T1000 (cell line): ENCODE measurements at places on chromosomes 13 and 19.

GRCh38 chr19:19191768-19192077, 229 bp downstream of the BORCS8 start:
- DNase-seq: no peak

GRCh38 chr13:35874704-35875103, 256.5 kb downstream of the DCLK1 start:
- DNase-seq: no peak

GRCh38 chr19:33496038-33496895, 25.3 kb downstream of the PEPD start:
- no peak for DNase-seq

DNA sequence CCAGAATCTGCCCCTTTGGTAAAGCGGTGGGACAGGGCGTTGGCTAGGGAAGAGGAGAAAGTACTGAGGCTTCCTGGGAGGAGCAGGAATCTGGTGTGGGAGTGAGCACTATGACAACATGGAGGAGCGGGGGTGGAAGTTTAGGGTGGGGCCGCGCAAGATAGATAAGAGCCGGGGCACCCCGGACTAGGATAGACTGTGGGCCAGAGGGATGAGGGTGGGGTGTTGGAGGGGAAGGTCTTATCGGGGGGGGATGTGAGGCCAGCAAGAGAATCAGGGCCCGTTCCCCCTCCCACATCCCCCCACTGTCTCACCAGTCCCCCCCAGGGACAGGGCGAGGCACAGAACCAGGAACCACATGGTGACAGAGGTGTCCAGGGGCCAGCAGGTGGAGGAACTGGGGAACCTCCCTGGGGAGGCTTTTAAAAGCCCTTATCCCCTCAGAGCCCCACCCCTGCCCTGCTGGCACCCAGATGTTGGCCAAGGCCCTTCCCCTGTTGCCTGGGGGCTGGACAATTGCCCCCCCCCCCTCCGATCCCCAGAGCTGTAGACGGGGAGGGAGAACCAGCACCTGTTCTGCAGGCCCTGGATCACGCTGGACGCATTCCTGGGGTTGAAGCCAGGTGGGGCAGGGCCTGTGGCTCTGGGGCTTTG, at the start of gene KLK1:
Gene KLK1 (minus strand): TSS at position 399 of the 654 bp plus-strand sequence. CDS start 39 bp downstream, at position 360.
- DNase-seq: no peak

GRCh38 chr19:43525836-43526771, 897 bp downstream of the ETHE1 start:
- DNase-seq: no peak

GRCh38 chr13:46598140-46598819, 45.3 kb downstream of the LRCH1 start:
- no peak for DNase-seq

GRCh38 chr13:99326012-99326411, 18.8 kb upstream of the GPR183 start:
- DNase-seq: no peak

- DNase-seq: no peak
Measured at GRCh38 chr13:41383386-41383785, 72.3 kb downstream of the NAA16 start.

GRCh38 chr13:99316657-99317256, 9.6 kb upstream of the GPR183 start:
- no peak for DNase-seq

GRCh38 chr19:8240274-8241229, 31.4 kb downstream of the CERS4 start:
- DNase-seq: peak; percentile 65

- peak; percentile 91 for DNase-seq
Measured at GRCh38 chr19:1455336-1456120, 5.6 kb downstream of the APC2 start.

GRCh38 chr13:32045982-32046785, 14.6 kb downstream of the FRY start:
- no peak for DNase-seq

DNA sequence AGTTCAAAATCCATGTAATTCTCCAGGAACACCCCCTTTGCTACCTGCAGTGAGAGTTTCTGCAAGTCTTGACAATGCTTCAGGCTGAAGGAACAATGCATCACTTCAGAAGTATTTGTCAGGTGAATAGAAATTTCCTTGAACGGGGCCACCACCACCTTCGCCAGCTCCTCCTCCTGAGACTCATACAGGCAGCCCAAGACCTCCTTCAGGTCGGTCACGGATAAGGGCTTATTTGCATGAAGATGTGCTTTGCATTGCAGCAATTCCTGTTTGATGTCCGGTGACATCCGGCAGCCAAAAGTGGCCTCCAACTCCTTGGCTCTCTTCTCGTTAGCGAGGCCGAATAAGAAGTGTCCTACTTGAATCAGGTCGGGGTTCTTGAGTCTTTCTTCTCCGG, 8.4 kb downstream of the NLRP7 start:
- no peak for DNase-seq

- peak; percentile 54 for DNase-seq
Measured at GRCh38 chr19:49149652-49150105, 5.5 kb downstream of the HRC start.

GRCh38 chr19:34997071-34997617, 3.0 kb upstream of the GRAMD1A start:
- DNase-seq: no peak

- DNase-seq: no peak
Measured at GRCh38 chr19:31278555-31279435, 70.4 kb downstream of the TSHZ3 start.

- no peak for DNase-seq
Measured at GRCh38 chr13:49627831-49628652, at the start of gene ARL11. Gene ARL11, plus strand, starts transcription at chr13:49628507. Its CDS starts 1,941 bp downstream, at chr13:49630448.

DNA sequence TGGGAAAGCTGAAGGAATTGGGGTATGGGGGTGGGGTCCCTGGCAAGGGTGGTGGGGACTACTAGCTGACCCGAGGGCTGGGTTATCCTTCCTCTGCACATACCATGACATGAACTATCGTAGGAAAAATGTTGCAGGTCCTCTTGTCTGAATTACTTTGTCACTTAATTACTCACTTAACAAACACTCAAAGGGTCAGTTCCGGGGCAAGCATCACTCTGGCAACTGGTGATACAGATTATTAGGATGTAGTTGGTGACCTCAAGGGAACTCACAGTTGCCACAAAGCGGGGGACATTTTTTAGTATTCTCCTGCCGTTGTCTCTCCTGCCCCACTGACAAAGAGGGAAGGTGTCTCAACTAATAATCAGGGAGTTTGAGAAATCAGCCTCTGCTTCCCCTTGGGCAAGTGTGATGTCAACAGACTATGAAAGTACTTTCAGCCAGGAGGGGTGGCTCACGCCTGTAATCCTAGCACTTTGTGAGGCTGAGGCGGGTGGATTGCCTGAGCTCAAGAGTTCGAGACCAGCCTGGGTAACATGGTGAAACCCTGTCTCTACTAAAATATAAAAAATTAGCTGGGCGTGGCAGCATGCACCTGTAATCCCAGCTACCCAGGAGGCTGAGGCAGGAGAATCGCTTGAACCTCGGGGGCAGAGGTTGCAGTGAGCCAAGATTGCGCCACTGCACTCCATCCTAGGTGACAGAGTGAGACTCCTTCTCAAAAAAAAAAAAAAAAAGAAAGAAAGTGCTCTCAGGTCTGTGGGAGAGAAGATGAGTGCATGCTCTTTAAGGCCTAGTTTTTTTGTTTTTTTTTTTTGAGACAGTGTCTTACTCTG, 10.3 kb downstream of the DNAJB1 start:
- peak; percentile 45 for DNase-seq

DNA sequence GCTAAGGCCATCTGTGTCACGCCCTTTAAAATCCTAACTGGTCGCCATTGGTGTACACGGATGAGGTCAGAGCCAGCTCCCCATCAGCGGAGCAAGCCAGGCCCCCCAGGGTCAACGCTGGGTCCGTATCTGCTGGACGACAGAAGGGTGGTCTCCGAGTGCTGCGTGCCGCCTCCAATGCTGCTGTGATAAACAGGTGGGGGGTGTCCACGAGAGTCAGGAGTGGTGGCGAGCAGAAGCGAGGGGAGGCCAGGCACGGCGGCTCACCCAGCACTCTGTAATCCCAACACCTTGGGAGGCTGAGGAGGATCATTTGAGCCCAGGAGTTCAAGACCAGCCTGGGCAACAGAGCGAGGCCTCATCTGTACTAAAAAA, 30.8 kb upstream of the CACTIN start:
- DNase-seq: no peak

- DNase-seq: no peak
Measured at GRCh38 chr13:78152415-78152814, 233.8 kb upstream of the EDNRB start.

GRCh38 chr13:45353895-45354294, 12.9 kb upstream of the TPT1 start:
- no peak for DNase-seq

GRCh38 chr13:97018029-97018819, 23.9 kb upstream of the OXGR1 start:
- DNase-seq: peak; percentile 13

DNA sequence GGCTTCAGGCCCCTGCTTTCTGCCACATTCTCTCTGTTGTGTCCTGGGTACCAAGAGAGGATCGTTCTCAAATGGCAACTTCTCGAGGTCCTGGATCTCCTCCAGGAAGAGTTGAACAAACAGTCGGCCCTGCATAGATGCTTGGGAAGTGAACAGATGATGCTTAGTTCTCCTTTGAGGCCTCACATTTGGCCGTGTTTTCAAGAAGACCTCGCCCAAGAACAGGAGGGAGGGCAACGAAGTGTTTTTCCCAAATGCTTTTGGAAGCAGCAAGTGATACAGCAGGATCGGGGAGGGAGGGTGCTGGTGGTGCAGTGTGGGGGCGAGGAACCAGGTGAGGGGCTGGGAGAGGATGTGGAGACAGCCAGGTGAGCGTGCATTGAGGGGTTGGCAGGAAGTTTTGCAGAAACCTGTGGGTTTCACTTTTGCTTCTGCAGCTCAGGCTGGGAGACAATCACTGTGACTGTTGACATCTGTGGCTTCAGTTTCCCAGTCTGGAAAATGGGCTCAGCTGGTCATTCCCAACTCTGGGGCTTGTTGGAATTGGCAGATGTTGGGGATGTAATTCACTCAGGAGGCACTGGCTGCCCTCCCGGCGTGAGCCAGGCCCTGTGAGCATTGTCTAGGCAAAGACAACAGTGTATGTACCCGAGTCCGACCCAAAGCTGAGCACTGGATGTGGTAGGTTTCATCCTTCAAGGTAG, 21.6 kb downstream of the MAST3 start:
- DNase-seq: no peak

GRCh38 chr19:8494158-8494557, 8.3 kb downstream of the PRAM1 start:
- no peak for DNase-seq

DNA sequence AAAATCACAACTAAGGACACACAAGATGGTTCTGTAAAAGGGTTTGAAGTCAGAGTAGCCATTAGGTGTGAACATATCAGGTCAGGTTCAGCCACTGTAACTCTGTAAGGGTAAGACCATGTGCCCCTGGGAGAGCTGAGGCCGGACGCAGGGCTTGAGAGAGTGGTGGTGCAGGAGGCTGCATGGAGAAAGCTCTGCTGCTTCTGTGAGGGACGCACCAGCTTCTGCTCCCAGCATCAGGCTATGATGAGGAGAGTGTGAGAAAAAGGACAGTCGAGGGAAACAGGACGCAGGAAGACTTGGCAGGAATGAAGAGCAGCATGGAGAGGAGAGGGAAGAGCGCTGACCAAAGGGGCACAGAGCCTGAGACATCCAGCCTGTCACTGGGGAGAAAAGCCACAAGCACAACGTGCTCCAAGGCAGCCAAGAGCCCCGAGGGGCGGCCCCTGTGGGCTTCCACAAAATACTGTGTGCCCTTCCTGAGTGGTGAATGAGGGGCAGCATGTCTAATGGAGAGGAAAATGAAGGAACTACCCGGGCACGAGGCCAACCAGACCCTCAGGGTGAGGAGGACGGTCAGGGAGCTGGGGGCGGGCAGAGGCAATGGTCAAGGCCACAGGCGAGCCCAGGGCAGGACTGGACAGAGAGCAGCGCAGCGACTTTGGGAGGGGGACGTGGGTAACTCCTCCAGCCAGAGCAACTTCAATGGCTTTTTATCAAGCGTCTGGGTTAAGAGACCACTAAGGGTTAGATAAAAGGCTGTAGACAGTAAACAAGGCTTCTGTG, 107.7 kb downstream of the COL4A1 start:
- no peak for DNase-seq

DNA sequence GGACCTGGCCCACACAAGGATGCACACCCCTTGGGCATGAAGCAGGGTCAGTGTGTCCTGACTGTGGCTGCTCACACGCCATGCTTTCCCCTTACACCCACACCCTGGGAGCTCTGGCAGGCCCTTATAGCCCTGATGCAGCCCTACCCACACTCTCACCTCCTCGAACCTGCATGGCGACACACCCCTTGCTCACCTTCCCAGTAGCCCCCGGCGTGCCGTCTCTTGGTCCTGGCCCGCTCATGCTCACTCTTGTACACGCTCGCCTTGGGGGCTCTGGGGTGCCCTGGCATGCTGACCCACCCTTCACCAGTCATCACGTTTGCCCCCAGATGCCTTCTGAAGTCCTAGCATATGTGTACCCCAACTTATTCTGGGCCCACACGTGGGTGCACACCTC, 56.1 kb downstream of the MAP4K1 start:
- DNase-seq: no peak

- DNase-seq: no peak
Measured at GRCh38 chr13:20997301-20998161, 63.9 kb downstream of the LATS2 start.

DNA sequence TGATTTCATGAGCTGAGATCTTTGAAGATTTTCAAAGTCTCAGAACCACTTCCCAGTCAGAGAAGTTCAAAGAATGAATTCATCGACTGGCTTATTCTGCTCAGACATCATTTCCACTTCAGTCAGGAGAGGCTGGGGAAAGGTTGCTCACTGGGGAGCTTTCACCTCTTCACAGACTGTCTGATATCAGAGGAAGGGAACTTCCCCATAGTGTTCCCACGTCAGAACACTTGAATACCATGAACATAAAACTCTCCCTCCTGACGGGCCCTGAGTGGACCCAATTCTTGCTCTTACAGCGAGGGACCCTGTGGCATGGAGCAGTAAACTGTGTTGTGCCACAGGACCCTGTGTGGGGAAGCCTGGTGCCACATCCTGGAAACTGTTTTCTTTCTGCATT, 492.6 kb downstream of the COG6 start:
- DNase-seq: no peak

DNA sequence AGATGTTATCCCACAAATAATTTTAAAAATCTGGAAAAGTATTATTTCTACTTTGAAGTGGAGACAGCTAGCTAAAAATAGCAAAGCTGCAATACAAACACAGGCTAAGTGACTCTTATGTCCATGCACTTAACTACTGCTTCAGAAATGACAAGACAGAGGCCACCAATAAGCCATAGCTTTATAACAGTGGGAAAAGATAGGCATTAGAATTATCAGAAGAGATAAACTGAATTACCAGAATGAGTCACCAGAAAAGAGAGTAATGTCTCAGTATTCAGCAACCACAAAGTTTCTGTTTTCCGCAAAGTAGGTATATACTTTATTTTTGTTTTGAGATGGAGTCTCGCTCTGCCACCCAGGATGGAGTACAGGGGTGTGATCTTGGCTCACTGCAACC, 17.1 kb downstream of the CLN5 start:
- no peak for DNase-seq

- no peak for DNase-seq
Measured at GRCh38 chr19:16598848-16599247, 26.6 kb upstream of the SLC35E1 start.

GRCh38 chr13:47190696-47191305, 293.9 kb upstream of the HTR2A start:
- no peak for DNase-seq
